ENCODE measurements at places on chromosomes 1 and 21.
A peak's percentile ranks its signal among the peaks of the same experiment; 100 is the strongest.

DNA sequence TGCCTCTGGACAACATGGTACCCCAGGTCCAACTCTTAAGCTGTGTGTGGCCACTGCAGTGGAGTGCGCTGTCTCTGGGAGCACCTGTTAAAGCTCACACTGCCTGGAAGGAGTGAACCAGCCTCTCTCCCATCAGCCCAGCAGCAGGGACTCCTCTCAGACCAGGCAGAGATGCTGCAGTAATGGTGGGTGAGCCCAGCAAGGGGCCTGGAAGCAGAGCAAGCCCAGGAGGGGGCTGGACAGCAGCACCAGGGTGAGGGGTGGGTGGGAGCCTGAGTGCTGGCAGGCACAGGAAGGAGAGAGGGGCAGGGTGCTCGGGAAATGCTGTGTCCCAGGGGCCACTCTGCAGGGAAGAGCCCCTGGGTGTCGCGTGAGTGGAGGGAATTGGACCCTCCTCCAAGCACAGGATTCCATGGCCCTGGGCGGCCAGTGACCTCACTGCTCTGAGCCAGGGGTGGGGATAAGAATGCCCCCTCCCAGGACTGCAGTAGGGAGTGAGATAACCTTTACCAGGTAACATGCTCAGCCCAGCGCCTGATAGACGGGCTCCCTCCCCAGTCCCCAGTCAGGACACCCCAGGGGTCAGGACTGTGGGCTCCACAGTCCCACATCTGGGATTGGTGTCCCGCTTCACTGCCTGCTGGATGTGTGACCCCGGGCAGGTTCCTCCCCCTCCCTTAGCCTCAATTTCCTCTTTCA, 313.1 kb downstream of the MATN1 start:
- DNase-seq: no peak

DNA sequence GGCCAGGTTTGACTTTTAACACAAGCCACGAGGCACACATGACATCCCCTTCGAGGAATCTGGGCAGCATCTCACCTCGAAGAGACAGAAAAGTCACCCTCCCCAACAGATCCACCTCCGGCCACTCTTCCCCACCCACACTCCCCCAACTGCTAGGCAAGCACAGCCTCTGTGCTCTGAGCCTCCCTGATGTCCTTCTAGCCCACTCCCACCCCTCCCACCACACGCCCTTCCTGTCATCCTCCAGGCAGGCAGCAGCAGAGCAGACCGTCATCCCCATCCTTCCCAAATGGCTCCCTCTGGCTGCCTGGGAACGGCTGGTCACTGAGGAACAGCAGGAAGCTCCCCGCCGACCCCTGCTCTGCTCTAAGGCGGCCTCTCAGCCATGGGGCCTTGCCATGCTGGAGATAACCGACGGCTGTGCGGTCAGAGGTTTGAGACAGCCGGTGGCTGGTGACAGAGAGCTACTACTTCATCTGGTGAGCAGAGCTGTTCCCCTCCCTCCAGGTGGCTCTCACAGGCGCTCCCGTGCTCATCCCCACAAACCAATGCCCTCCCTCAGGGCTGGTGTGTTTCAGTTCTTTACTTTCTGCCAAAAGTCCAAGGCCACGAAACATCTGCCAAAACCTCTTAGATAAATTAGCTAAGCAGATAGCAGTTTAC, 25.6 kb downstream of the NPHP4 start:
- DNase-seq: no peak

DNA sequence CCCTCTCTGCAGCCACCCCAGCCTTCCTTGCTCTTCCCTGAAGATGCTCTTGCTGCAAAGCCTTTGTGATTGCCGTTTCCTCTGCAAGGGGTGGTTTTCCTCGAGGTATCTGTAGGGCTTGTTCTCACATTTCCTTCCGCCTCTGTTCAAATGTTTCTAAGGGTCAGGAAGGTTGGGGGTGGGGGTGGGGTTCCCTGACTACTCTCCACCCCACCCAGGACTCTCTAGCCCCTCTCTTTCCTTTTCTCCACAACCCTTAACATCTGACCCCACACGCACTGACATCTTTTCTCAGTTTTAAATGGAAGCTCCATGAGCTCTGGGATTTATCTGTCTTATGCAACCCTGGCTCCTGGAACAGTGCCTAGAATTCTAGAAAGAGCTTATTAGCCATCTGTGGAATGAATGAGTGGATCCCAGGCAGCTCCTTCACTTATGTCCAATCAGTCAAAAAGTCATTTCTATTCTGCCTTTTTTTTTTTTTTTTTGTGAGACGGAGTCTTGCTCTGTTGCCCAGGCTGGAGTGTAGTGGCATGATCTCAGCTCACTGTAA, 27.3 kb upstream of the ZNF362 start:
- DNase-seq: peak; percentile 55

- no peak for DNase-seq
Measured at GRCh38 chr21:39581414-39581813, 31.3 kb upstream of the B3GALT5 start.

DNA sequence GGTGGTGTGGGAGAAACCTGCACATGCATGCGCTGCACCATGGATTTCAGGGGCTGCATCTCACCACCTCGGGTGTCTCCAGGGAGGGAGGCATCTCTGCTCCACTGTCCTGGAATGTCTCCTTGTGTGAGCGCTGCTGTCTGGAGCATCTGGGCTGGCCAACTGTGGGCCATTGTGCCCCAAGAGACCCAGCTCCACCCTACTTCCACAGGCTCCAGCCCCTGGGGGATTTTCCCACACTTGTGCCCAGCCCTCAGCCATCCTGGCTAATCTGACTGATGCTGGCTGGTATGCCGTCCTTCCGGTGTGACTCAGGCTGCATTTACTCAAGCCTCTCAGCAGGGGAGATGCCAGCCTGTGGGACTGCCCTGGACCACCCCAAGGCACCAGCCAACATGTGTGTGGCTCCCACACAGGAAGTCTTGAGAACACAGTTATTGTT, 62.0 kb downstream of the TRIM11 start:
- DNase-seq: no peak

DNA sequence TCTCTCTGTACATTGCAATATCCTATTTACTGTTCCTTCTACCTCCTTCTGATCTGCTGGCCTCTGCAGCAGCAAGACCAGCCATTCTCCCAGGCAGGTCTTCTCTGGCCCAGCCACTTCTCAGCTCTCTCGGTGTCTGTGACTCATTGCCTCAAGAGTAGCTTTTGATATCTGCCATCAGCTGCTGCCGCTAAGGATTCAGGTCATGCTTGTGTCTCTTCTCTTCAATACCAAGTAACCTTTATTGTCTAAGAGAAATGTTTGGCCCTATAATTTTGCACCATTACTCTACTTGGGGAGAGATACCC, 101.8 kb downstream of the TMEM53 start:
- no peak for DNase-seq

DNA sequence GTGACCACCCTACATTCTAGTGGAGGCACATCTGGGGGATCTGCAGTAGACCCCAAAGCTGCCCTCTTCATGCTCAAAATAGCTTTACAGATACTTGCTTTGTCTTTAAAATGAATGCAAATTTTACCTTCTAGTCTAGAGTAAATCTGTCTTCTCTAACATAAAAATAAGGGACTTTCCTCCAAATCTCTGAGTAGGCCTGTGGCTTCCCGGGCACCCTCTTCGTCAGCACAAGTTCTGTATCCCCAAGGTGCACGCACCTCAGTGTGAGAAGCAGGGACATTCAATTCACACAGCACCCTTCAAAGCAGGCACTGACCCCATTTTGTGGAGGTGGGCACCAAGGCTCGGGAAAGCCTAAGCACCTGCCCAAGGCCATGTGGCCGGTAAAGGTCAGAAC, 19.0 kb downstream of the MEF2D start:
- DNase-seq: no peak

GRCh38 chr1:97164276-97164639, 442.7 kb downstream of the PTBP2 start:
- no peak for DNase-seq

GRCh38 chr1:53047737-53048736, 14.0 kb upstream of the PODN start:
- DNase-seq: peak; percentile 51

GRCh38 chr1:70353601-70354331, 756 bp downstream of the ANKRD13C start:
- DNase-seq: peak; percentile 33

GRCh38 chr1:70234733-70235132, 13.6 kb downstream of the SRSF11 start:
- DNase-seq: no peak

DNA sequence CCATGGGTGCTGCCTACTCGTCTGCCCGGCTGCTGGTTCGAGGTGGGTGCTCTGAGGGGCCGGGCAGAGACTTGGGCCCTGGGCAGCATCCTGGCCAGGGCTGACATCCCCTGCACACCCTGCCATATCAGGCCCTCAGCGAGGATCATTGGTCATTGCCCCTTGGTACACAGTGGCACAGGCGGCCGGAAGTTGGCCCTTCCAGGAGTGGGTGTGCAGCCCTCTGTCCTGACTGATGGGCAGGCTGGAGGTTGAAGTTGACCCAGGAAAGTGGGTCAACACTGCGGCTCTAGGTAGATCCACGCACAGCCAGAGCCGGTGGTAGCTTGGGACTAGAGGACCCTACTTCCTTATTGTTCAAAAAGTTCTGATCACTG, 72.9 kb downstream of the TRIM11 start:
- no peak for DNase-seq

DNA sequence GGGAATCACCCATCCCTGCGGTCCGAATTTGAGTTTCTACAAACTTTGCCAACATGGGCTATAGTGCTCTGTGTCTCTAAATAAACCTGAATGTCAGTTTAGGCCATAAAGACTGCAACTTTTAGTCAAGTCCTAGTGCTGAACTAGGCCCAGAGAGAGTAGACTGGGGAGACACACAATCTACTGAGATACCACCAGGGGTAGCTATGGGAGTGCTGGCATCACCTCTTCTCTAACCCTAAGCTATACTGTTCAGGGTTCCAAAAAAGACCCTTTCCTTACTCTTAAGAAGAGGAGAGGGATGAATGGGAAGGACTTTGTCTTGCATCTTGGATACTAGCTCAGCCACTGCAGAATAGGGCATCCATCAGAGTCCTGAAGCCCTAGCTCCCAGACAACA, 866.7 kb upstream of the PRMT6 start:
- no peak for DNase-seq

DNA sequence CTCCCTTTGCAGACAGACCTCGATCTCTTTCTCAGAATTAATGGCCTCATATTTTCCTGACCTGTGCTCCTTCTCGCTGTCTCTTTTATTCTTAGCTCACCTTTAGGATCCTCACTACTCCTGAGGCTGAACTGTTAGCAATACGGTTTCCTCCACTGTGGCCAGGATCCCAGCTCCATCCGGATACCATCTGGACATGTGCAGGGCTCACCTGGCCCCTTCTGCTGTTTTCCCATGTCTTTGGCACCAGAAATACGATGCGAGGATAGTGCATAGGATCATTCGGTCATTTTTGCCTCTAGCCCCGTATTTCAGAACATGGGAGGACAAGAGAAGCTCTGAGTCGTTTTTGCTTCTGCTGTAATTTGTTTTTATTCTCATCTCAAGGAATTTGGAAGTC, 108.5 kb upstream of the KIF26B start:
- no peak for DNase-seq

GRCh38 chr1:107950464-107950863, 14.5 kb downstream of the VAV3 start:
- no peak for DNase-seq

- DNase-seq: no peak
Measured at GRCh38 chr1:50665413-50665812, 242.2 kb upstream of the DMRTA2 start.

DNA sequence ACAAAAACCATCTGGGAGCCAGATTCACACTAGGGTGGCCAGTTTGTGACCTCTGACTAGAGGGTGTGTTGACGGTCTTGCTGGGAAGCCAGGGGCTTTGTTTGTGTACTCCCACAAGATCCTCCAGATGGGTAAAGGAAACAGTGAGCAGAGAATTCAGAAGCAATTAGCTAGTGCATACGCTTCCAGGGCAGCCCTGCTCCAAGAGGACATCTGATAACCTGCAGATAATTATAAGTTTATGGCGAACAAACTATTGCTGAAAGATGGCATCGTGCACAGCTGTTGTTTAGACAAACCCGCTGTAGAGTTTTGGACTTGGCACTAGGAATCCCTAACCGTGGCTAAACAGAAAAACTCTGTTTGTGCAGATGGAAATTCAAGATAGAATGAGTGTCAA, 326.4 kb downstream of the TGFB2 start:
- DNase-seq: peak; percentile 88

DNA sequence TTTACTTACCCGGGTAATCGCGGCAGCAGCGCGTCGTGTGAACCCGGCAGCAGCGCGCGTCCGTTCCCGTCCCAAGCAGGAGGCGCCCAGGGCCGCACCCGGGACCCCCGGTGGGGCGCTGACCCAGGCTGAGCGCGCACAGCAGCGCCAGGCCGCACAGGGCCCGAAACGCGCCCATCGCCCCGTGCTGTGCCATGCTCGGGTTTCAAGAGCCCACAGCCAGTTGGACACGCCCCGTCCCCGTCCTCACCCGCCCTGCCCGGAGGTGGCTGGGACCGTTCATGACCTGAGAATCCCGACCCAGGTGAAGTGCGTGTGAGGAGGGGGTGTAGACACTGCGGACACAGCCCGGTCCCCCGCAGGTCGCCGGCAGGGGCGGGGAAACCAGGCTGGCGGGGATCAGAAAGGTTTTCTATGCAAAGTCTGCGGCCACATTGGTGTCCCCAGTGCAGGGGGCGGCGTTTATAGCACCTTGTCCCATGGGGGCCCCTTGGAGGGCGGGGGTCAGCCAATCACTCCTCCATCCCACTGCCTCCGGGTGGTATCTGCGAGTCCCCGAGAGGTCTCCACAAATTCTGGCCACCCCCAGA, at the start of gene TNFRSF18:
Gene TNFRSF18 (minus strand): TSS at position 217 of the 590 bp plus-strand sequence. CDS start 21 bp downstream, at position 196.
- DNase-seq: no peak

DNA sequence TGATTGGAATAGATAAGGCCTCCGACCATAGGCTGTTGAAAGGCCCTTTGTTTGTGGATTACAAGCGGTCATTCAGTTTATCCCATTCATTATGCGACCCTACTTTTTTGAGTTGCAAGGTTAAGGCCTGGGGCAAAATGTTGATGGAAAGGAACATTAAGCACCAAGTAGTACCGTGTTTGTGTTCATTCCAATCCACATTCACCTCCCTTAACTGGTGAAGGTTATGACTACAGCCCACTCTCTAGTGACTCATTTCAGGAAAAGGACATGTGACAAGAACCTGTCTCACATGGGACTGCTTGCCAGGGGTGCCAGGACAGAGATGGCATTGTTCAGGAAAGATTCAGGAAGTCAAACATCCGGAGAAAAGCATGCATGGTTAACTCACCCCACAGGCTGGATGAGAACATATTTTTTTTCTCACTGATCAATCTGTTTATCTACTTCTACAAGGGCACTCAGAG, 81.6 kb downstream of the CD58 start:
- no peak for DNase-seq

DNA sequence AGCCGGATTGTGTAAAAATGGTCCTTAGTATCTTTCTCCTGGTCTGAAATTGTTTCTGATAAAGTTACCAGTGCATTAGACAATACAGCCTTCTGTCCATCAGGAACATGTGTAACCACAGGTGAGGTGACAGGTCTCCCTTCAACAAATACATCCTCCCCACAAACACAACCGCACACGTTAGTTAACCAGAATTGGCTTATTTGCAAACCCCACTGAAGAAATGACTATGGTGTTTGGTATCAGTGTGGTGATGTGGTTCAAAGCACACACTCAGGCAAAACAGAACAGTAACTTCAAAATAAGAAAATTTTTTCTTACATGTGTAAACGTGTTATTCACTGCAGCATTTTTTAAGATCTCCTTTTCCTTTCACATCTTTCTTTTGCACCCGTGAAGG, 517.2 kb upstream of the NR5A2 start:
- DNase-seq: no peak

Data from HFF-Myc (cell line).